Mesendoderm (in vitro differentiated cells): ENCODE measurements at places on chromosomes 12 and 14.

DNA sequence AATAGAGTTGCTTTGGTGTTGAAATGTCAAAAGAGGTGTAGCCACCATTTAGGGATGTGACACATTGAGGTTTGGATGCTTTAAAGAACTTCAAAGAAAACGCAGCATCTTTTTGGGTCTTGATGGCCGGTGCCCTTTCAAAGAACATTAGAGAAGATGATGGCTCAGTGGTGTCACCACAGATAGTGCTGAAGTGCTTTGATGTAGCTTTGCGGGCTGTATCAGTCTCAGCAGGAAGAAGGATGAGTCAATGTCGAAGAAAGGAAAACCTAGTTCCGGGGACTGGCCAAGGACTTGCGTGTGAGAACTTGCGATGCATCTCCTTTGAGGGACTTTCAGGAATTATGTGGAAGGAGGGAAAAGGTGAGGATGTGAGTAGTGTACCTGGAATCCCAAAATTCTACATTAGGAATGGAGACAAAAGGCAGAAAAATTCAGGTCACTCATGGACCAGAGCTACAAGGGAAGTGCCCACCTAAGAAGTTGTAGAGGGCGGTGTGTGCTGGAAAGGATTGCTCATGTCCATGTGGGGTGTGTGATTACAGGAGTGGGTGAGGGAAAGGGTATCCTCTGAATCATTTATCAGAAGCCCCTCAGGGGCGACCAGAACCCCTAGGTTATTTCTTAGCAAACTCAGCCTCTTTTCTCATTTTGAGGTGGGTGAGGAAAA is 39.7 kb upstream of the GZMB start:
- no peak for DNase-seq

GRCh38 chr12:92552412-92553108 is 150.2 kb upstream of the PLEKHG7 start:
- DNase-seq: no peak

- no peak for DNase-seq
These were observed 167.9 kb downstream of the PRKD1 start for GRCh38 chr14:29759521-29760340.

- DNase-seq: no peak
These were observed 25.2 kb downstream of the ARHGAP5 start for GRCh38 chr14:32102152-32102787.

GRCh38 chr14:58298477-58299400 is at the start of gene ARID4A:
ARID4A (plus strand) TSS chr14:58298555; CDS start chr14:58299855, 1,300 bp downstream.
- DNase-seq: peak; percentile 35

- DNase-seq: no peak
These were observed 71.0 kb downstream of the TRAFD1 start for GRCh38 chr12:112196196-112196875.

DNA sequence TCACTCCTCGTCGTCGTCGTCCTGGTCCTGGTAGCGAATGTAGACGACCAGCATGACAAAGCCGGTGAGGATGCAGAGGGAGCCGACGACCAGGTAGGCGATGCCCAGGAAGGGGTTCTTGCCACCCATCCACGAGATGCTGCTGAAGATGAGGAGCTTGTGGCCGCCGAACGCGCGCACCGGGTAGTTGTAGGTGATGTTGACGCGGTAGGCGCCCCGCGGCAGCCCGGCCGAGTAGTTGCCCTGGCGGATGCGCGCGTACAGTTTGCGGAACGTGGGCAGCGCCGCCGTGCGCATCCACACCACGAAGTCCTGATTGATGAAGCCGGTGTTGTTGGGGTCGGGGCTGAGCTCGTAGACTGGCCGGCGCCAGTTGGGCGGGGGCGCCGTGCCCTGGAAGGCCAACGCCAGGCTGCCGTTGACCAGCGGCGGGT is 1.0 kb downstream of the TMEM30B start:
- no peak for DNase-seq

DNA sequence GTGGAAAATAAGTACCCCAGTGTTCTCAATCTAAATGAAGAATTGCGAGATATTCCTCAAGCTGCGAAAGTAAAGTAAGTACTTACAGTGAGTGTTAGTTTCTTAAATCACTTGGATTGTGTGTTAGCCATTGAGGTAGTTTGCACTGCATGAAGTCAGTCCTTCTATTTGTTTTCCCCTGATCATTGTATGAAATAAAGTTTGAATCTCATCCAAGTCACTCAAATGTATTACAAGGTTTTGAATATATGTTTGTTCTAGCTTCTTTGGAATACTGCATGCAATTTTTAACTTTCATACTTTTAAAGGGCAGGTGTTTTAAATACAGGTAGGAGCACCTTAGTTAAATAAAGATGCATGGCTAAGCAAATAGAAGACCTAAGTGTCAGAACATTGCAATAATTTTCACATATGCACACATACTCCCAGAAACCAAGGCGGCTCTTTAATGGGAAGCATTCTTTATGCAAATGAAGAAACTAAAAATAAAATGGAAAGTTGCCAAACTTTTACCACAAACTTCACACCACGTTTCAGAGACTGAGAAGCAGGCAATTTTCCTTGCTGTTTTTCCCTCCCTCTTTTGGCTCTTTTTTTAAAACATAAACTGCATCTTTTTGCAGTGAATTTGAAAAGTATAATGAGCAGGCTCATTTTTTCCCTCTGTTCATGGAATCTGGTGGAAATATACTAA is 105.6 kb downstream of the GPR135 start:
- DNase-seq: no peak

- no peak for DNase-seq
These were observed 65.6 kb downstream of the NCOR2 start for GRCh38 chr12:124501827-124502226.
